Effector memory CD4-positive, alpha-beta T cell (primary cell): ENCODE measurements at places on chromosomes 11 and 22.

DNA sequence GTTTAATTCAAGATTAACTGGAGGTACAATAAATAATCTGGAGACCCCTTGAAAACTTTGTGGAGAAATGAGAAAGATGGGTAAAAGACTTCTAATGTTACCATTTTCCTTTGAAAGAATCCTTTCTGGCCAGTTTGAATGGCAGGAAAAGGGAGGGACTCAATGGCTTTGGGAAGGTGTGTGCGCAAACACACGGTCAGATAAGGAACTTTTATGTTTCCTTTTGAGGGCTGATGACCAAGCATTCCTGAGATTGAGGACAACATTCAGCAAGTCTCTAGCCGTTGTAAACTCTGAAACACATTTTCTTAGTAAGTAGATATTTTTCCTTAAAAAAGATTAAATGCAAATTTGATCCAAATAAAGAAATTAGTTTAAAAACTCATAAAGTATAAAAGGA lies 909.7 kb upstream of the TENM4 start:
- no peak for DNase-seq

GRCh38 chr11:61439615-61440014 lies 9.7 kb downstream of the SDHAF2 start:
- DNase-seq: no peak

- DNase-seq: no peak
These were observed 821.1 kb upstream of the ARHGAP42 start for GRCh38 chr11:99865951-99866350.

GRCh38 chr11:74373382-74373781 lies 24.9 kb downstream of the PGM2L1 start:
- no peak for DNase-seq

DNA sequence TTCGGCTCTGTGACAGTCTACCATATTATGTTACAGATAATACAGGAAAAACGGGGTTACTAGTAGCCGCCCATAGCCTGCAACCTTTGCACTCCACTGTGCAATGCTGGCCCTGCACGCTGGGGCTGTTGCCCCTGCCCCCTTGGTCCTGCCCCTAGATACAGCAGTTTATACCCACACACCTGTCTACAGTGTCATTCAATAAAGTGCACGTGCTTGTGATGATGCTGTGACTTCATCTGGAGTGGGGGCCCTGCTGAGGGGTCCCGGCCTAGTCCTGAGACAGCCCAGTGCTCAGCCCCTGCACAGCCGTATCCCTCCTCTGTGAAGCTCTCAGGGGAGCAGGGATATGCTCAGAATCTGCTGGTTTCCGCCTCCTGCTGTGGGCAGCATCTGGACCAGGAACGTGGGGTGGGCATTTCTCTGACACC lies 1.2 kb downstream of the IFITM1 start:
- no peak for DNase-seq

DNA sequence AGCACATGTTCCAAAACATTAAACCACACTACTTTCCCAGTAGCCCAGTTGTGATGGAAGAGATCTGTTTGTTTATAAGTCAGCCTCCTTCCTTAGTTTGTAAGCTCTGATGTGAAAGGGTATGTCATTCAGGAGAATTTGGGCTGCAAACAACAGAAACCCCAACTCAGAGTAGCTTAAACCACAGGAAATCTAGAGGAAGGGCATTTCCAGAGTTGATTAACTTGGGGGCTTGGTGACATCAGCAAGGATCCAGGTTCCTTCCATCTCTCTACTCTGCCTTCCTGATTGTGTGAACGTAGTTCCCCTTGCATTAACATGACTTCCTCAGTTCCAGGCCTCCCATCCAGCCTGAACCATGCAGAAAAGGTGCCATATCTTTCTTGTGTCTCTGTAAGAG lies 6.5 kb upstream of the FJX1 start:
- DNase-seq: no peak

- DNase-seq: no peak
These were observed 236.4 kb downstream of the CNTN5 start for GRCh38 chr11:99257131-99257530.

DNA sequence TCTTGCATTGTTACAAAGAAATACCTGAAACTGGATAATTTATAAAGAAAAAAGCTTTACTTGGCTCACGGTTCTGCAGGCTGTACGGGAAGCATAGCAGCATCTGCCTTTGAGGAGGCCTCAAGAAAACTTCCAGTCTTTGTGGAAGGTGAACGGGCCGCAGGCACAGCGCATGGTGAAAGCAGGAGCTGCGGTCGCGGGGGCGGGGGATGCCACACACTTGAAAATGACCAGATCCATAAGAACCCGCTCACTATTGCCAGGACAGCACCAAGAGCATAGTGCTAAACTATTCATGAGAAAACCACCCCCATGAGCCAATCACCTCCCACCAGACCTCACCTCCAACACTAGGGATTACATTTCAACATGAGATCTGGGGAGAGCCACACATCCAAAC lies 45.6 kb upstream of the SEPTIN5 start:
- no peak for DNase-seq

DNA sequence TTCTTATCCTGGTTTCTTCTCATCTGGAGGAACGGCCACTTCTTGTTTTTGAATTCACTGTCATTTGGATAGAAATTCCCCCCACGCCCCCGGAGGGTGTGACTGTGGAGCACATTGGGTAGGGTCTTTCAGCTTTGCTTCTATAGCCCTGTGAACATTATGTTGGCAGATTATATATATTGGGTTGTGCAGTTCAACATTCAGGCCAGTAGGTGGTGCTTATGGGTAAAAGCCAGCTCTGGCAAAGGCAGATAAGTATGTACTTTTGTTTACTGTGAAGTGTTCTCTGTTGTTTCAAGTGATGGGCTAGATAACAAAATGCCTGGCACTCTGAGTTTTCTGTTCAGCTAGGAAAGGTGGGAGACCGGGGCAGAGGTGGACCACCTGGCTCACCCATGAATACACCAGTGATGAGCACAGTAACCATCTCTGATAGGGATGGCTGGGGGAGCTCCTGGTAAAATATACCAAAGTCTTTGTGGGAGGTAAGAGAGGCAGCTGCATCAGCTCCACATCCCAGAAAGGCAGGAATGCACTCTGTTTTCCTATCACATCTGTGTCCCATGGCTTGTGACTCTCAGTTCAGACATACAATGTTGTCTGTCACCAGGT lies 1348.2 kb upstream of the RAG2 start:
- DNase-seq: no peak

- no peak for DNase-seq
These were observed 1400.8 kb upstream of the TENM4 start for GRCh38 chr11:80841675-80842074.

DNA sequence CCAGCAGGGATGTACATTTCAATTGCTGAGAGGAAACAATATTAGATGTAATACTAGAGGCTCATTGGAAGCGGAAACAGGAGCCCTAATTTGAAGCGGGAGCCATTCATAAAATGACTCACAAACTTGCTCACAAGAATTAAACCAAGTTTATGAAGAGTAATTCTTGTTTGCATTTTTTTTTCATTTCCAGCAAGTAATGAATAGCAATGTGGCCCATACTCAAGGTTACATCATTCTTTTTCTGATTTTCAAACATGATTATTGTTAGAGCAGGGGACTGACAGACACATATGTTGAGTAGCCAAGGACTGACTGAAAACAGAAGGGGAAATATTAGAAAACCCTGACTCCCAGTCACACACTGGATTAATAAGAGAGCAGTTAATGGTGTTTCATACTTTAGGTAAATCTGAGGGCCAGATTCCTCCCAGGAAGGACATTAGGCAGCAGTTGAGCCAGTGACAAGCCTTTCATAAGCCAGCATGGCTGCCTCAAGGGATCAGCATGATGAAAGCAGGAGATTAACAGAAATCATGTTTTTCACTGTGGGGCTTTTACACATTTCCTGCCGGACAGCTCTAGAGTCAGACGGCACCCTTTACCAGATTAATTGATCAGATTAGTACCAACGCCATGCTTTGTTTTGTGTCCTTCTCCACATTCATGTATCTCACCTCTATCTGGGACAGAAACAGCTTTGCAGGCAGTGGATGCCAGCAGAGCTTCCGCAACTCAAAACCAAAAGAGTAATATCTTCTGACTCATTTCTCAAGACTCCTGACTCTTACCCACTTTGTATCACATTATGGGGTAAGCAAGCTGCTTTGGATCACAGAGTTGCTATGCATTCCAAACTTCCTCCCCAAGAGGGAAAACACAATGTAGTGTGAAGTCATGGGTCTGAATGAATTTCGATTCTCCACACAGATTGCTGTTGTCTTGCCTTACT lies 831.6 kb downstream of the KCNA4 start:
- DNase-seq: no peak

DNA sequence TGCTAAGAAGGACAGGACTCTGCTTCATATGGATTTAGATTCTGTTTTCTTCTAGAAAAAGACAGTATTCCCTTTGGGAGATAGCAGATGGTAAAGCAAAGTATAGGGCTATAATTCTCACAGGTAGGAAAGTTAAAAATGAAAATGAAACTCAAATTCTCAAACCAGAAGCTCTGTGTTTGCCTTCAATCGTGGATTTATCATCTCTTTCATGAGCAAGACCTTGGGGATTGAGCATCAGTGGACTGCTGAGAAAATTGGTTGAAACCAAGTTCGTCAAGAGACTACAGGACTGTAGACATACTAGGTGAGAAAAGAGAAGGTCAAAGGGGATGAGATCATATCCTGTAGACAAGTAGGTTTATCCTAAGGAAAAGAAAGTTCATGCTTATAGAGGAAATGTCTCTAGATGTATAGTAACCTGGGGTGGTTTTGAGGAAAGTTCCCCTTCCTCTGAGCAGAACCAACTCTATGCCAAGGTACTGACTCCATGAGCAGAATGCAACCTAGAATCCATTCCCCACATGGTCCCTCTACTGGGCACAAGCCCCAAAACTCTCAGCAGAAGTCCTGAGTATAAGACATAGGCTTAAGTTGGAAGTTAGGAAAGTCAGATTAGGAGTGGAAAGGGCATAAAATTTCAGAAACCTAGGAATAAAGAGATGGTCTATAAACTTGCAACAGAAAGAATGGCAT lies 46.5 kb downstream of the SLC5A12 start:
- no peak for DNase-seq

DNA sequence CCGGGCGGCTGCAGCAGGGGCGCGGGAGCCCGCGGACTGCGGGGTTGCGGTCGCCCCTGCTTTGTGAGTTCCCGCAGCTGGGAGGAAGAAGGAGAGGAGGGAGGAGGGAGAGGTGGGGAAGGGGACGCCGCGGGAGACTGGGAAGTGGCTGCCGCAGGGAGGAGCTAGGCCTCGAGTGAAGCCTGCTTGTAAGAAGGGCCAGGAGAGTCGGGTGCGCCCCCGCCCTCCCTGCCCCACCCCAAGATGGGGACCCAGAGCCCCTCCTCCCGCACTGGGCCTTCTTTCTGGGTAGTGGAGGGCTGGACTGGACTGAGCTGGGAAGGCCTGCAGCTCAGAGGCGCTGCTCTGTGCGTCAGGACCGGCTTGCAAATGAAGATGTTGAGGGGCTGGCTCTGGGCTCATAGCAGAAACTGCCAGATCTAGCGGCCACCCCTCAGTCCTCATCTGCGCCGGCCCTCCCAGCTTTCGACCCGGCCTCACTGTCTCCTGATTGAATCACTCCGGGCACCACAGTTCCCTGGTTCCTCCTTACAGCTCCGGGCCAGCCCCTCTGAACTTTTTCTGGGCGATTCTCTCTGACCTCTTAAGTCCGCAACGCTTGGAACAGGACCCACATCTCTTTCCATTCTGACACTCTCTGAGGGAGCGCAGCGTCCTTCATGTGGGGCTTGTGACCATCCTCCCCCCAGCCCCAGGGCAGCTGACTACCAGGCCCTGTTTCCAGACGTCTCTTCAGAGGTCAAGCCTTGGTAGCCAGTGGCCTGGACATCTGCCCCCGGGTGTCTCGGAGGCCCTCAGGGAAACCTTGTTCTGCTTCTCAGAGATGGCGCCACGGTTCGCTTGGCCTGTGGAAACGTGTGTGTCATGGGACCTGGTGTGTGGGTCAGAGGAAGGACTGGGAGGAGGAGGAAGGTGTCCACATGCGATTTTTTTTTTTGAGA lies 21.9 kb downstream of the SERPINH1 start:
- DNase-seq: no peak

DNA sequence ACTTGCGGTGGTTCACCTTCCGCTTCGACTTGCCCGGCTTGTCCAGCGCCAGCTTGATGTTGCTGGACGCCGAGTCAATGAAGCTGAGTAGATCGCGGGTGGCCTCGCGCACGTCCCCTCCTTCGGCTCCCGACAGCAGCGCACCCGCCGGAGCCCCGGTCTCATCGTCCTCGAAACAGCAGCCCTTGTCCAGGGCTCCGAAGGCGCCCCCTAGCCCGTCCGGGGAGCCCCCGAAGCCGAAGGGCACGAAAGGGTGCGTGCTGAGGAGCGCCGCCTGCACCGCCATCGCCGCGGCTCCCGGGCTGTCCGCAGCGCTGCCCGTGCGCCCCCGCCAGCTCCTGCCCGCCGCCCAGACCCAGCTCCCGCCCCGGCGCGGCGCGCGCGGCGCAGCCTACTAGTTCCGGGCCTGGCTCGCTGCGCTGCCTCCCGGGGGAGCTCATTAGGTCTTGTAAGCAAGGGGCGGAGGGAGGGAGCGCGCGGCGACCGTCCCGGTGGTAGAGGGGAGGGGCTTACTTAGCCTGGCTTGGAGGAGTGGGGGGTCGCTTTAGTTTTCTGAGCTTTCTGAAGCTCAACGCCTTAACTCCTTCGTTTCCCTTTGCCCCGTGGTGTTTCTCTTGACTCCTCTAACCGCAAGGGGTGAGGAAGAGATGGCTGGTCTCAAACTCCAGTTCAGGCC lies at the start of gene FAM181B:
Gene FAM181B, minus strand, starts transcription at position 421 of the 676 bp plus-strand sequence. Its CDS starts 135 bp downstream, at position 286.
- DNase-seq: no peak
